Activated CD4-positive, alpha-beta T cell treated with anti-CD3 and anti-CD28 coated beads, Interleukin-2, amount 10 ng/mL, durations not matched to agents 7 days and 5 days (primary cell): ENCODE measurements at places on chromosomes 11 and 22.

DNA sequence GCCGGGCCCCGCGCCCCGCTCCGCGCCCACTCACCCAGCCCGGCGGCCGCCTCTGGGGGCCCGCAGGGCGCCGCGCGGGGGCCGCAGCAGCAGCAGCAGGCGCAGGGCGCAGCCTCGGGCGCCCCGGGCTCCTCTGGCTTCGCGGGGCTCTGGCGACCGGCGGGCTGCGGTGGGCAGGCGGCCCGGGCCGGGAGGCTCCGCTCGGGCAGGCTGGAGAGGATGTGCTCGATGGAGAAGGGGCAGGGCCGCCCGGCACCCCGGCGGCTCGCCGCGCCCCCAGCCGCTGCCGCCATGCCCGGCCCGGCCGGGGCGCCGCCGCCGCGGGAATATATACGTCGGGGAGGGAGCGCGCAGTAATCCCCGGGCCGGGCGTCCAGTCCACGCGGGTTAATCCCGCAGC is at the start of gene GSC2:
TSS of gene GSC2 (minus strand) at position 302 of the 400 bp plus-strand sequence. CDS start at position 293, 9 bp downstream.
- DNase-seq = no peak

GRCh38 chr11:64533501-64533900 is 57.5 kb upstream of the SLC22A12 start:
- DNase-seq = no peak

GRCh38 chr22:22507743-22508273 is 734 bp downstream of the ZNF280B start:
- DNase-seq = no peak

DNA sequence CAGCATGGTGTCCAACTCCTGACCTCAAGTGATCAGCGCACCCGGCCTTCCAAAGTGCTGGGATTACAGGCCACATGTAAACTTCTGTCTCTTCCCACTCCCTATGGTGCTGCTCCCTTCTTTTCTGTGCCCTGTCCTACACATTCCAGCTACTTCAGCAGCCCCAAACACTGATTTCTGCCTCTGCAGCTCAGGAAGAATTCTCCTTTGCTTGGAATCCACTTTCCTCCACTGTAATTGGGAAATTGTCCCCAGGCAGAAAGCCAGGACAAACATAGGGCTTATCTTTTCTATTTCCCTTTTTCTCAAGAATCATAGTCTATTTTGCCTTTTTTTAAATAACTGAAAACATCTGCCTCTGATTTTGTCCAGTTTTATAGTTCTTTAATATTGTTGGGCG is 21.3 kb upstream of the DRG1 start:
- no peak for DNase-seq

DNA sequence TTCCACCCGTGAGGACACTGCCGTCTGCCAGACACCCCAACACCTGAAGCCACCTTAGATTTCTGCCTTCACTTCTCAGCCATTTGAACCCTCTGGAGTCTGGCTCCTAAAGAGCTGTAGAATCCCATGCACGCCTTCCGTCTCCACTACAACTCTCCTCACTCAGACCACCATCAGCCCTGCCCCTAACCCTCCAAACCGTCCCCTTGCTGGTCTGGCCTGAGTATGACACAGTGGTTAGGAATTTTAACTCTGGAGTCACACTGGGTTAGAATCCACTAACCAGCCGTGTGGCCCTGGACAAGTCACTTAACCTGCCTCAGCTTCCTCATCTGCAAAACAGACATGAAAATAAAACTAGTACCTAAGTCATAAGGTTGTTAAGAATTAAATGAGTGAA is 3.0 kb downstream of the CNIH2 start:
- no peak for DNase-seq

- DNase-seq = no peak
Measured at GRCh38 chr11:113477321-113477720, 2.1 kb upstream of the DRD2 start.

GRCh38 chr11:12961615-12962014 is 47.5 kb upstream of the RASSF10 start:
- DNase-seq = no peak

GRCh38 chr11:860234-861104 is 17.8 kb downstream of the TSPAN4 start:
- no peak for DNase-seq

- no peak for DNase-seq
Measured at GRCh38 chr22:19645391-19645790, 68.9 kb upstream of the SEPTIN5 start.

GRCh38 chr22:38724926-38725571 is 19.3 kb downstream of the GTPBP1 start:
- DNase-seq = peak; percentile 60

DNA sequence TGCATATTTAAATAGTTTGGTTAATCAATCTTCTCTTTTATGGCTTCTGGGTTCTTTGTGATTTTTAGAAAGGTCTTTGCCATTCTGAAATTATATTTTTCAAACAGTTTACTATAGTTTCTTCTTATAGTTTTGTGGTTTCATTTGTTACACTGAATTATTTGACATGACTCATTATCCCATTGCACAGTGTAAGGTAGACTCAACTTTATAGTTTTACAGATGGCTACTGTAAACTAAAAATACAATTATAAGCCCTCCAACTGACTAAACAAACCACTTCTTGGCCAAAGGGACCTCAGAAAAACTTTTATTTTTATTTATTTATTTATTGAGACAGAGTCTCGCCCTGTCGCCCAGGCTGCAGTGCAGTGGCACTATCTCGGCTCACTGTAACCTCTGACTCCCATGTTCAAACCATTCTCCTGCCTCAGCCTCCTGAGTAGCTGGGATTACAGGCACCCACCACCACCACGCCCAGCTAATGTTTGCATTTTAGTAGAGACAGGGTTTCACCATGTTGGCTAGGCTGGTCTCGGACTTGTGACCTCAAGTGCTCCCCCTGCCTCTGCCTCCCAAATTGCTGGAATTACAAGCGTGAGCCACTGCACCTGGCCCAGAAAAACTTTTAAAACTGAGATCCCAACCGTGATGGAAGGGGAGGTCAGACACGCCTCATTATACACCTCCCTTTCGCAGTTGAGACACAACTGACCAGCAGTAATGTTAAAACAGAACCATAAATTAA is 14.1 kb upstream of the RAC2 start:
- DNase-seq = no peak

DNA sequence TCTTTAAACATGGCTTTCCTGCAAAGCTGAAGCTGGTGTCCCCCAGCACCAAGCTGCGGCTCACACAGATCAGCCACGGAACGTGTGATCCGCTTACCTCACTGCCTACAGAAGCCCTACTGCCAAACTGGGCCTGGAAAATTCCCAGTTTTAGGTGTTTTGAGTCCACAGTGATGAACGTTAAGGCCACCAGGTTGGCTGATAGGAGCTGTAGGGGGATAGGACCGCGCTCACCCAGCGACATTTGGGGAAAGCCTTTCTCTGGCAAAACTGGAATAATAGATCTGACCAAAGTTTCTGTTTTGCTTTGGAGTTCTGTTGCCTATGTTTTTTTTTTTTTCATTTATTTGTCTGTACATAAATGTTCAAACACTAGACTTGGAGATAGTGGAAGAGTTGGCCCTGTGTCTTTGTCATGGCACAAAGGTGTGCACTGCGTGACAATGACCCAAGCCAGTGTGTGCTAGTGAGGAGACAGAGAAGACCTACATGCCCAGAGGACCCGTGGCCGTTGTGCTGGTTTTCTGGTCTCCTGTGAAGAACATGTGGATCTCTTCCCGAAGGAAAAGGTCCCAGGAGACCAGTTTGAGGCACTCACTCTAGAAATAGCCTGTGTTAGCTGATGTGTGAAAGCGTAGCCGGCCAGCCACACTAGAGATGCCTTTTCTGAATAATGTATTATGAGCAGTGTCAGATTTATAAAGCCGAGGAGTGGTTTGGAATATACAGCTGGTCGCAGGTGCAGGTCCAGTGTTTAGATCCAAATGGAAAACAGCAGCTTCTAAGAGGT is 15.0 kb downstream of the ASPHD2 start:
- no peak for DNase-seq

GRCh38 chr11:67484847-67485311 is 2.1 kb downstream of the AIP start:
- peak; percentile 70 for DNase-seq

- DNase-seq = no peak
Measured at GRCh38 chr11:30545507-30545906, 40.6 kb downstream of the MPPED2 start.

DNA sequence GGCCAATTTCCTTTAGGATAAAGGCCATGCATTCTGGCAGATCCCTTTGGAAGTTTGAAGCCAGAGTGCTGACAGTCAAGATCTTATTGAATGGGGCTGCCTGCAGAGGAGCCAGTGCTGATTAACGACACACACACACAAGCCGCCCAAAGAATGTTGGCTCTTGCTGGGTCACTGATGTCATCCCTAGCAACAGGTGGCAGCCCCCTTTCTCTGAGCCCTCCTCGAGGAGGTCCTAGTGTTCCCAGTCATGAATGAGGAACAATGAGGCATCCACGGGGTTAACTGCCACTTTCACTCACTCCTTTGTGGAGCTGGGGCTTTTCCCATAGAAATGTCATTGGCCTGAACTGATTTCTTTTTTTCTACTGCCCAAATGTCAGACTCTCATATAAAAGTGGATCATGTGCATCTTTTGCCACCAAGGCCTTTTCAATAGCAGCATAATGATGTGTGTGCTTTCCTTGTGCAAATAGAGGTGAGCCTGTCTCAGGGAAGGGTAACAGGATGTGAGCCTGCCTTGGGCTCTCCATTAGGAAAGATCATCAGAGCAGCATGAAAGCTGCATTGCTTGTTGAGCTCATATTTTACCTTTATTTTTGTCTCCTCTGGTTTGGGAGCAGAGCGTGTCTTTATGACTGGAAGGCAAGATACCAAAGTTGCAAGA is 301.8 kb upstream of the MTNR1B start:
- DNase-seq = no peak

DNA sequence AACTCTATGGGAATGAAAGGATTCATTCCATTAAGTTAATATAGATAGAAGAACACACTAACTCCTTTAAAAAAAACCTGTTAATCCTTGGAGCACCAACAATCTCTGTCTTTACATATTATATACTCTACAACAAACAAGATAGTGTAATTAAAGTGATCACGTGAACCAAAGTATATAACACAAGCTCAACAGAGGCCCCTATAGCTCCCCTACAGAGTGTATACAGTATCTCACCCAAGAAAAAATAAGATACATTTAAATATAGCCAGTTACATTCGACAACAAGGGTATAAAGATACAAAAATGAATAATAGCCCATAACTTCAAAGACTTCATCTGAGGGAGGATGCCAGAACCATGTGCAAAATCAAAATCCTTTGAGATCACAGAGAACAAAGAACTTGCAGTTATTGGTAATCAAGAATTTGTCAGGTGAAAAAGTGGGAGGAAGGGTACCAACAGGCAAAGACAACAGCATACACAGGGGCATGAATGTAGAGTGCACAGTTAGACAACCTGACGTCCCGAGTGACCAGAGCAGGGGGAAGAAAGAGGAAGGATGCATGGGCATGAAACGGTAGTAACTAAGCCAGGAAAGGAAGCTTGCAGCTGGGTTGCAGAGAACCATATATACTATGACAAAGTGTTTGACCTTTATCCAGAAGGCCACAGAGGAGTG is 4.7 kb downstream of the FCHSD2 start:
- DNase-seq = no peak

- no peak for DNase-seq
Measured at GRCh38 chr22:30188911-30189310, 57.6 kb downstream of the LIF start.

- no peak for DNase-seq
Measured at GRCh38 chr11:108835624-108836023, 170.8 kb downstream of the DDX10 start.

DNA sequence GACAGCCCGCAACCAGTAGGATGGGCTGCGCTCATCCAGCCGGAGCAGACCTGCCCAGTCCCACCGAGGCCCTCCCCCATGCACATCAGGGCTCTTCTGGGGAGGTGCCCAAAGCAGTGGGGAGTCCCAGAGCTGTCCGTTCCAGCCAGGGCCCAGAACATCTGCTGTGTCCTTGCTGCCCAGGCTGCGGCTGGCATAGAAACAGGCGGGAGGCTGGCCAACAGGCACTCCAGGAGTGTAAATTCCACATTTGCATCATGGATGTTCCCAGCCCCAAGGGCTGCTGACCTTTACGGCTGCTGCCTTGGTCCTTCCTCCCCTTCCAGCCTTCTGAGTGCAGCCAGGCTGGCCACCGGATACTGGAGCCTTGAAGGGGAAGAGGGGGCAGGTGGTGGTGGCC is 30.0 kb upstream of the SYT7 start:
- no peak for DNase-seq

DNA sequence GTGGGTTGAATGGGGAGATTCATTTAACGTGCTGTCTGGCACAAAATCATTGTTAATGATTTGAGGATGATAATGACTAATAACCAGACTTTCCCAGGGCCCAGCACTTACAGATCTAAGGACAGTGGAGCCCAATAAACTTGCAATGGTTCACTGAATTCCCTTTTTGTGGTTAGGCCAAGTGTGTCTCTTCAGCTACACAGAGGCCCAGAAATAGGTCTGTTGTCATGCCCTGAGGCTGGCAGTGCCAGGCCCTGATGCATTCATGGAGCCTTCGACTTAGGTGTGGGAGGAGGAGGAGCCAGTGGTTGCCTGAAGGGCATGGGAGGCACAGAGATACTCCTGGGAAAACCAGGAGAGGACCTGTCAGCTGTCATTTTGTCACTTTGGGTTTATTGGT is 56.1 kb downstream of the KIAA1671 start:
- no peak for DNase-seq

- DNase-seq = no peak
Measured at GRCh38 chr22:24716602-24717001, 57.9 kb downstream of the PIWIL3 start.

DNA sequence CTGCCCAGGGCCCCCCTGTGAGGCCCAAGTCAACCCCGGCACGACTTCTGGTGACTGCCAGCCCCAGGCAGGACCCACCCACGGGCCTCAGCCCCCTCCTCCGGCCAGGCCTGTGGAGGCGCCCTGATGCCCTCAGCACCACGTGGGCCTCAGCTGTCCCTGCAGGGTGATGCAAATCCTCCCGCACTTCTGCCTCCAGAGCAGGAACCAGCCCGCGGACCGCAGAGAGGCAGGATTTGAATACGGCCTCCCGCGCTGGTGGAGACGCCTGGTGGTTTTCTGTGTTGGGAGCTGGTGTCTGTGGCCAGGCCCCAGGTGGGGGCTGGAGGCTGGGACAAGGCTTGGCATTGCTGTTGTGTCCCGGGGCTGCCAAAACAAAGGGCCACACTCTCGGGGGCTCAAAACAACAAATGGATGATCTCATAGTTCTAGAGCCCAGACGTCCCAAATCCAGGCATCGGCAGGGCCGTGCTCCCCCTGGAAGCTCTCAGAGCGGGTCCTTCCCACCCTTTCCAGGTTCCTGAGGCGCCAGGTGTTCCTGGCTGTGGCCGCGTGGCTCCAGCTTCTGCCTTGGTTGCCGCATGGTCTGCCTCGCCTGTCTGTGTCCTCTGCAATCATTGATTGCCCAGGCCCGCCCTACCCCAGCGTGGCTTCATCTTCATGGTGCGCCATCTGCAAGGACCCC is 19.4 kb downstream of the TRPM5 start:
- DNase-seq = no peak

- DNase-seq = no peak
Measured at GRCh38 chr11:118258410-118258809, 5.7 kb downstream of the MPZL2 start.

GRCh38 chr11:102676084-102676483 is 29.5 kb downstream of the MMP27 start:
- no peak for DNase-seq

- DNase-seq = no peak
Measured at GRCh38 chr11:57552479-57552878, 15.0 kb downstream of the UBE2L6 start.

GRCh38 chr11:26708736-26709456 is 13.0 kb downstream of the SLC5A12 start:
- DNase-seq = no peak

- no peak for DNase-seq
Measured at GRCh38 chr22:19483481-19484244, 3.9 kb downstream of the CDC45 start.

GRCh38 chr11:71431271-71431670 is 16.9 kb downstream of the DHCR7 start:
- DNase-seq = no peak
